Stomach (tissue), 19 donors: ENCODE measurements at places on chromosomes 7 and 10. TPM values are rescaled to one million over a fixed set of nuclear protein-coding genes. Genes with fewer than 3 reads are reported as not detected.

DNA sequence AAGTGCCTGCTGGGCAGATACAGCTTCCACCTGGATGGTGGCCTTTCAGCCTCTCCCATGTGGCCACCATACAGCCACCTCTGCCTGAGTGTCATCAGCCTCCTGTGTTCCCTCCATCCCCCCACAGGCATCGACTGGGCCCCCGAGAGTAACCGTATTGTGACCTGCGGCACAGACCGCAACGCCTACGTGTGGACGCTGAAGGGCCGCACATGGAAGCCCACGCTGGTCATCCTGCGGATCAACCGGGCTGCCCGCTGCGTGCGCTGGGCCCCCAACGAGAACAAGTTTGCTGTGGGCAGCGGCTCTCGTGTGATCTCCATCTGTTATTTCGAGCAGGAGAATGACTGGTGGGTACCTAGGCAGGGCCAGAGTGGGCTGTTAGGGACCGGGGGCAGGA lies 13.4 kb downstream of the ARPC1B start:
- DNase-seq: no peak
- H3K4me3 ChIP-seq: no peak overlapping the region
- H3K27ac ChIP-seq: no peak overlapping the region
- peaks cover 87% of the 10 kb centered on the region for H3K36me3 ChIP-seq
- no peaks in the 10 kb centered on the region for H3K27me3 ChIP-seq

GRCh38 chr10:23694921-23695824 lies 256.3 kb downstream of the OTUD1 start:
- H3K36me3 ChIP-seq: no peaks in the 10 kb centered on the region
- H3K27ac ChIP-seq: no peak overlapping the region
- peaks cover 11% of the 10 kb centered on the region for H3K4me1 ChIP-seq
- peak overlapping the region; percentile 28 for H3K4me3 ChIP-seq
- peak; percentile 51 for DNase-seq
- peaks cover 36% of the 10 kb centered on the region for H3K27me3 ChIP-seq

DNA sequence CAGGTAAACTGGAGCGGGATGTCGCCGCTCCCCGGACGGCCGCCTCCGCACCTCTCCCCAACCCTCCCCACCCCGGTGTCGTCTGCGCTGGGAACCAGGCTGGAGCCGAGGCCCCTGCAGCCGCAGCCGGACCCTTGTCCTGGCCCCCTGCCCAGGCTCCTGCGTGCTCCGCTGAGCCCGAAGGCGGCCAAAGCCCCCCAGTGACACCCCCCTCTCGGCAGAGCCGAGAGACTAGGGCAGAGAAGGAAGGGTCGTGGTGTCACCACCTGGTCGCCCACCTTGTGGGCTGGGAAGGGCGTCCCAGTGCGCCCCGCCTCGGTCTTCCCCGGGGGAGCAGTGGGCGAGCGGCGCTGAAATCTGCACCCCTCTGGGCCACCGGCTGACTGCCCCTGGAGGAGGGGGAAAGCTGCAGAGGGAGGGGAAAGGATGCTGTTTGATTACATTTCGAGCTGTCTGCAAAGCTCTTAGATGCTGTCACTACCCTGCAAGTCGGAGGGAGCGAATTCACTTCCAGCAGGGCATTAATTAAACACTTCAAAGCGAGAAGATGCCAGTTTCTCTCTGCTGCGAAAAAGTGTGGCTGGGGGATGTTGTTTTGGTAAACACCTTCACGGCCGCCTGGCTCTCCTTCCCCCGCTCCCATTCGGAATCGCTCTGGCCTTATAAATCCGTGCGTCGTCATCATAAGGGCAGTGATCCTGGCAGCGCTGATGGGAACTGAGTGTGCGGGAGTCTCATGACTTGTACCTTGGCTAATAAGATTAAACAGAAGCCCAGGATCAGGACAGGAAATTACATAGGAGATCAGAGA lies 622 bp downstream of the DYNC1I1 start:
- no peaks in the 10 kb centered on the region for H3K4me1 ChIP-seq
- H3K27me3 ChIP-seq: peaks cover 11% of the 10 kb centered on the region
- peak overlapping the region; percentile 56 for H3K4me3 ChIP-seq
- H3K27ac ChIP-seq: peak overlapping the region; percentile 63
- DNase-seq: peak; percentile 27

DNA sequence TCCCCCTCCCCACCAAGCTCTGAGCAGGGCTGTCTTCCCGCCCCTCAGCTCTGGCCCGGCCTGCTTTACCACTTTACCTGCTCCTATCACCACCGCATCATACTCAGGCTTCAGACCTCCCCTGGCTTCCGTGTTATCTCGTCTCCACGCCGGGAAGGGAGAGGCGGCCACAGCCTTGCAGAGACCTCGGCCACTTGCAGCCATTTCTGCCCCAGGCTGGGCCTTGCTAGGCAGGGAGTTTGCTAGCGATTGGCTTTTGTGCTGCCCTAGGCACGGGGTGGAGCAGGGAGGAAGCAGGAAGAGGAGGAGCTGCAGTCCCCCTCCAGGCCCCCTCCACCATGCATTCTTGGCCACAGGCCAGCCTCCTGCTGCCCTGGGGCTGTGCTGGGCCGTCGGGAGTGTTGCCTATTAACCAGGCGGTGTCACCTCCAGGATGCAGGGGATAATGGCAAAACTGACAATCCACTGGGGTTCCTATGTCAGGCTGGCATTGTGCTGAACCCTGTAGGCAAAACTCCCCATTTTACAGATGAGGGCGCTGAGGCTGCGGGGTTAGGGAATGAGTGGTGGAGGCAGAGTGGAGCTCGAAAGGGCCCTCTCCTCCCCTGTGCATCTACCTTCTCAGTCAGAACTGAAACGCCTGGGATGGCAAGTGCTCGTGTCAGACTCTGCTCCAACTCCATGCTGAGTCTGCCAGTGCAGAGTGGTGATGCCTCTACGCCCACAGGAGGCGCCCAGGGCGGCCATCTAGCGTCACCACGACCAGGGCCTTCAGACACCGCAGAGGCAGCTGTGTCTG lies at the start of gene PYROXD2:
Gene PYROXD2 (minus strand): TSS at position 251 of the 799 bp plus-strand sequence. CDS start 47 bp downstream, at position 204.
- H3K4me1 ChIP-seq: peaks cover 45% of the 10 kb centered on the region
- no peaks in the 10 kb centered on the region for H3K27me3 ChIP-seq
- peak within 1 kb of the TSS; percentile 45 for H3K4me3 ChIP-seq
- peaks cover 39% of the 10 kb centered on the region for H3K36me3 ChIP-seq
- peak; percentile 89 for DNase-seq

DNA sequence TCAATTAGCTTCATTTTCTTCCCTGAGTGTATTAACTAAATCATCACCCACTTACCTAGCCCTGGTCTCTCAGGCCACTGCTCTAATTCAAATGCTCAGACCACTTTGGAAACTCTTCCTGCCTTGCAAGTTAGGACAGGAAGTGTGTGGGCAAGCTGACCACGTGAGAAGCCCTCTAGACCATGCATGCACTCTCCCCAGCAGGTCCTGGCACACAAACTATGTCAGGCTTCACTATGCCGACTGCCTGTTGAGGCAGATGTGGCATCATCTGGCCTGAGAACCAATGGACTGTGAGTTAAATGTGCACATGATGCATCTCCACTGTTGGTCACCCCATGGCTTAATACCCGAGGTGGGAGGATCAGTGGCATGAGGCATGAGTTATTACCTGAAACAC lies 439.6 kb downstream of the GRID1 start:
- no peaks in the 10 kb centered on the region for H3K36me3 ChIP-seq
- H3K4me3 ChIP-seq: no peak overlapping the region
- no peak overlapping the region for H3K27ac ChIP-seq
- H3K4me1 ChIP-seq: peaks cover 4% of the 10 kb centered on the region
- no peaks in the 10 kb centered on the region for H3K27me3 ChIP-seq

DNA sequence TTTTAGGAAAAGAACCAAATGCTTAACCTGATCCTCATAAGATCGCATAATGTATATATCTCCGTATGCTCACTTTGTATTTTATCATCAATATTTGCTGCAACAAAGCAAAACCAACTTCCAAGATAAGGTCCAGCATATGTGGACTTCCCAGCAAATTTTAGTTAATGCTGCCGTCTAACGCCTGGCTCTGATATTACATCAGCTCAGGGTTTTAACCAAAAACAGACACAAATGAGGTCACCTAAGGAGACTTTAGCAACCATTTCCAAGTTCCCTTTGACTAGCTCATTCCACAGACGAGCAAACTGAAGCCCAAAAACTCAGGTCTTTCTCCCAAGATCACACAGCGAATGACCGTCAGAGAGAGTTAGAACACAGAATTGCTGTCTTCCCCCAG lies 59.4 kb upstream of the UCN3 start:
- no peaks in the 10 kb centered on the region for H3K36me3 ChIP-seq
- H3K4me3 ChIP-seq: no peak overlapping the region
- H3K27me3 ChIP-seq: no peaks in the 10 kb centered on the region
- no peak overlapping the region for H3K27ac ChIP-seq

GRCh38 chr7:19101472-19101871 lies 16.0 kb downstream of the TWIST1 start:
- H3K4me1 ChIP-seq: no peaks in the 10 kb centered on the region
- H3K27me3 ChIP-seq: no peaks in the 10 kb centered on the region
- DNase-seq: no peak
- no peak overlapping the region for H3K4me3 ChIP-seq

DNA sequence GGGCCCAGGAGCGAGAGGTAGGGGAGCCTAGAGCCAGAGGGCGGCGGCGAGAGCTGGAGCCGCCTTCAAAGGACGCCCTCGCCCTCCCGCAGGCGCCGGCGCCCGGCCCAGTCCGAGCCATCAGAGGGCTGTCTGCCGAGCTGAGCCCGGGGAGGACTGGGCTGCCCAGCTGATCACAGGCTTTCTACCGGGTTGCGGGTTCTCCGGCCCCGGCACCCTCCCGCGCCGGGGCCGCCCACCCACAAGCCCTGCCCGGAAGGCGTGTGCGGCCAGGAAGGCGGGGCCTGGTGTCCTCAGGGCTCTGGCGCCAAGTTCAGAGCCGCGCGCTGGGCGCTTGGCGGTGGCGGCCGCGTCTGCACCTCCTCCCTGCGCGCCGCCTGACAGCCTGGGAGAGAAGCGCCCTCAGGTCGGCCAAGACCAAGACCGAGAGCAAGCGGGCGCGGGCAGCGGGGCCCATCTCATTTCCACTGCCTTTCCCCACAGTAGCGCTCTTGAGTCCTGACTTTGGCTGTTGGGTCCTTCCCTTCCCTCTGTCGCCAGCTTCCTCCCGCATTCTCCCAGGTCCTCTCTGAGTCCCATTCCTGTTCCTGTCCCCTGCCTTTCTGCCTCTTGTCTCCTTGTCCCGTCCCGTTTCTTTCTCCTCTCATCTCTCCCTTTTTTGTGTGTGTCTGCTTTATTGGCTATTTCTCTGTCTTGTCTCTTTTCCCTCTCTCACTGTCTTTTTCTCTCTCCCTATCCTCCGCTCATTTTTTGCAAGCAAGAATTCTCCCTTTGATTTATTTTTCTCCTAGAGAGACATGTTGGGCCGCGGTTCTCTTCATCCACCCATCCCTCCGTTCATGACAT lies 60.6 kb upstream of the MSMB start:
- peak; percentile 59 for DNase-seq
- H3K4me1 ChIP-seq: peaks cover 23% of the 10 kb centered on the region
- H3K4me3 ChIP-seq: peak overlapping the region; percentile 56
- no peaks in the 10 kb centered on the region for H3K36me3 ChIP-seq
- H3K27ac ChIP-seq: peak overlapping the region; percentile 46
- no peaks in the 10 kb centered on the region for H3K27me3 ChIP-seq

- no peak overlapping the region for H3K27ac ChIP-seq
- no peaks in the 10 kb centered on the region for H3K36me3 ChIP-seq
- H3K4me1 ChIP-seq: no peaks in the 10 kb centered on the region
- DNase-seq: no peak
- H3K4me3 ChIP-seq: no peak overlapping the region
These were observed 674.8 kb upstream of the C7orf33 start for GRCh38 chr7:147915781-147916180.

DNA sequence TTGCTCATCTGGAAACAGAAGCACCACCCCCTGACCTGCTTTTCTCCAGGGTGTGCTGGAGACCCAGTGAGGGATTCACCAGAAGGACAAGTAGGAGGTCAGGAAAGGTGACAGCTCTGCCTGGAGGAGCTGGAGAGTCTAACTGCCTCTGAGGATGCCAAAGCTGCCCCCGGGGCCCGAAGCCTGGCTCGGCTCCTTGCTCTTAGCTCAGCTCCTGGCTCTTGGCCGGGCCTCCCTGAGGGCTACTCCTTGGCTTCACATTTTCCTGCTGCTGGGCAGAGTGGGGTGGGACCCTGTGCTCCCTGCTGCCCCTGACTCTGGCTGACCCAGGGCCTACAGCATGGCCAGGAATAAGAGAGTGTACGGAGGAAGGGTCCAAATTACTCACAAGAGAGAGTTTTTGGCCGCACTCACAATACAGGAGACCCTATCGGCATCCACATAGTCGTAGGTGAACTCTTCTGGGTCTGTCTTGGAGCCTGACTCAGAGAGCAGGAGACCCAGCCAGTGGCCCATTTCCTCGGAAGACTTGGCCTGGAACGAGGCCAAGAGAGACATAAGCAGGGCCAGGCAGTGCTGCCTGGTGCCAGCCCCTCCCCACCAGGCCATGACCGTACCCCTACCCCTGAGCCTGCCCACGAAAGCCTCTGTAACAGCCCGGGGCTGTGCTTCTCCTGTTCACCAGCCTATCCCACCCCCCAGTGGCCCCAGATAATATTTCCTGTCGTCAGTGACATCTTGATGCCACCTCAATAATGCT lies 63.1 kb downstream of the VWA2 start:
- H3K27ac ChIP-seq: no peak overlapping the region
- H3K4me1 ChIP-seq: peaks cover 21% of the 10 kb centered on the region
- H3K36me3 ChIP-seq: peaks cover 40% of the 10 kb centered on the region

DNA sequence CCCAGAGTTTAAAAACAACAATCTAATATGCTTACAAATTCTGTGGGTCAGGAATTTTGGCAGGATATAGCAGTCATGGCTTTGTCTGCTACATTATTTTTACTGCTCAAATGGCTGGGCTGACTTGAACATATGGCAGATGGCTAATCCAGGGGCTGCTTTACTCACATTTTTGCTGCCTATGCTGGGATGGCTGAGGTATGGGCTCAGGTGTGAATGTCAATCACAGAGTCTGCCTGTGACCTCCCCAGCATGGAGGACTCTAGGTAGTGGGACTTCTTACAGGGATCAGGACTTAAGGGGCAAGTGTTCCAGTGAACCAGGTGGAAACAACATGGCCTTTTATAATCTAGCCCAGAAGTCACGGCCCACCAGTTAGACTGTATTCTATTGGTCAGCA lies 4.4 kb upstream of the FKBP9 start:
- DNase-seq: no peak
- no peak overlapping the region for H3K27ac ChIP-seq
- no peaks in the 10 kb centered on the region for H3K36me3 ChIP-seq
- no peaks in the 10 kb centered on the region for H3K27me3 ChIP-seq
- H3K4me1 ChIP-seq: no peaks in the 10 kb centered on the region

- no peak overlapping the region for H3K4me3 ChIP-seq
- peaks cover 57% of the 10 kb centered on the region for H3K4me1 ChIP-seq
- no peak for DNase-seq
- peaks cover 28% of the 10 kb centered on the region for H3K36me3 ChIP-seq
These were observed 17.2 kb downstream of the TCF7L2 start for GRCh38 chr10:112967200-112967599.

- no peak overlapping the region for H3K4me3 ChIP-seq
- H3K27ac ChIP-seq: no peak overlapping the region
- no peaks in the 10 kb centered on the region for H3K36me3 ChIP-seq
- no peak for DNase-seq
- no peaks in the 10 kb centered on the region for H3K4me1 ChIP-seq
These were observed 591.6 kb downstream of the SDK1 start for GRCh38 chr7:3892686-3893085.

CPVL gene
- total RNA-seq: not detected

LRRN3 gene
- total RNA-seq: not detected

MICU1 gene
- 162 TPM for total RNA-seq

CALD1 gene
- total RNA-seq: 1,007 TPM

ATP6V0E2 gene
- 11.9 TPM for total RNA-seq

ACSL5 gene
- total RNA-seq: 16.3 TPM
